Stimulated activated CD8-positive, alpha-beta memory T cell treated with anti-CD3 and anti-CD28 coated beads, Interleukin-12 subunit alpha, Interleukin-12 subunit beta, amount 100 ng/mL, for 1 hour (primary cell): ENCODE measurements at places on chromosomes 2 and 18.
A peak's percentile ranks its signal among the peaks of the same experiment; 100 is the strongest.

- DNase-seq = no peak
Observed at GRCh38 chr2:95291222-95291621, 5.9 kb upstream of the KCNIP3 start.

DNA sequence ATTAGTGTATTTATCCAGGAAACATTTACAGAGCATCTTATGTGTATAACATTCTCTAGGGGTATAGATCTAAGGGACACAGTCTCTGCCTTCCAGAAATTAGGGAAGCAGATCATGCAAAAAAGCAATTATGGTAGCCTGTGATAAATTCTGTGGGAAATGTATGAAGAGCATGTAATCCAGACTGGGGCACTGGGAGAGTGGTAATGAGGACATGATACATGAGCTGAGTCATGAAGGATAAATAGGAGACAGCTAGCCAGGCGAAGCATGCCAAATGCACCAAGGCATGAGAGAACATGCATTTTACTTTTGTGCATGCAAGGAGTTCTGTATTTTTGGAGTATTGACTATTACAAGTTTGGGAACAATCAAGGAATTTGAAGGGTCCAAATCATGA is 8.9 kb upstream of the RPRM start:
- DNase-seq = no peak

DNA sequence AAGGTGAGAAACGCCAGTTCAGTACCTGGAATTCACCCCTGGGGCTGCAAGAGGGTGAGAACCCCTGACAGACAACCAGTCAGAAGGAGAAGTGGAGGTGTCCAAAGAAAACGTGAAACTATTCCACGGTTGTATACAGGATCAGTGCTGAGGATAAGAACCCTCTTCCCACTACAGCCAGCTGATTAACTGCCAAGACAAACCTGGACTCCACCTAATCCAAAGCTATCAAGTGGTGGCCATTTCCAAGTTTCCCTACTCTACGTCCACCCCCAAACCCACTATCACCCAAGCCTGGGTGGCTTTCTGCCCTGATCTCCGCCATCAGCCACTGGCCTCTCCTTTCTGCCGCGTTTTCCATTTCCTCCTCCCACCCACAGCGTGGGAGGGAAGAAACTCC is 312.3 kb upstream of the ID2 start:
- DNase-seq = no peak

DNA sequence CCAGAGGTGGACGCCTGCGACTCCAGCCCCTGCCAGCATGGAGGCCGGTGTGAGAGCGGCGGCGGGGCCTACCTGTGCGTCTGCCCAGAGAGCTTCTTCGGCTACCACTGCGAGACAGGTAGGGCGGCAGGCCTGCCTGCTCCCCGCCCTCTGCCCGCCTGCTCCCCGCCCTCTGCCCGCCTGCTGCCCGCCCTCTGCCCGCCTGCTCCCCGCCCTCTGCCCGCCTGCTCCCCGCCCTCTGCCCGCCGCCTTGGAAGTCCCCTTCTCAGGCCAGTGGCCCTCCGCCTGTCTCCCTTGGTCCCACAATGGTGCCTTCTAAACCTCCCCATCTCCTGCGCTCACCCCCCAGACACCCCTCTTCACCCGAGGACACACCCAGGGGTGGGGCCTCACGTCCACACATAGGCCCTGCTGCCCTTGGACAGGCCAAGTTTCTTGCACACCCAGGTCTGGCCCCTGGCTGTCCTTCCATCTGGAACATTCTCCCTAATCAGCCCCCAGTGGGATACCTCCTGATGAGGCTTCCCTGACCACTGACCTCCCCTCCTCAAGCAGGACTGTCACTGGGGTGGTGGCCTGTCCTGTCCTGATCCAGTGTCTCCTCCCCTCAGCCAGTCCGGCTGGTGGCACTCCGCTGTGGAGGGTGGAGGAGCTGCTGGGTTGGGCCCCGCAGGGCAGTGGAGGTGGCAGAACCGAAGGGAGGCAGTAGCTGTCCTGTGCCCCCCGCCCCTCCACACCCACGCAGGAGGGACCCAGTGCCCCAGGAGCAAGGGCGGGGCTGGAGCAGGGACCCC is 37.9 kb downstream of the MTERF4 start:
- DNase-seq = peak; percentile 9

- DNase-seq = no peak
Observed at GRCh38 chr18:3179430-3180089, 40.2 kb downstream of the MYOM1 start.

- DNase-seq = no peak
Observed at GRCh38 chr18:13809043-13809430, 14.9 kb upstream of the MC5R start.

- DNase-seq = peak; percentile 19
Observed at GRCh38 chr2:231926180-231926741, at the start of gene NPPC. TSS of gene NPPC (minus strand) at chr2:231926396. CDS start at chr2:231926249, 147 bp downstream.

DNA sequence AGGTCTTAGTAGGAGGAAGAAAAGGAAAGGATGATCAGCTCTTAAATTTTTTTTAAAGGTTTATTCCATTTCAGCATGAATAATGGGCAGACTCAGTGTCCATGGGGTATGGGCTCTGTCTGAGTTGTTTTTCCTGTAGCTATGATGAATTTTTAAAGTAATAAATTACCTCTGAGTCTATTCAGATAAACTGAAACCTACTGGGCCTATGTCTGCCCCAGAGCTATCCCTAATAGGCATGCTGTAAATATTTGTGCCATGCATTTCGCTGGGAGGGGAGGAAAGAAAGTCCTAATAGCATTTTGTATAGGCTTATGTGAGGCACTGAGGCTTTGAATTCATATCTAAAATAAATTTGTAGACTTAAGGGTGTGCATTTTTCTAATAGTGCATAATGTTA is 210.4 kb upstream of the BOD1L2 start:
- DNase-seq = no peak

- no peak for DNase-seq
Observed at GRCh38 chr2:172783165-172783898, 47.7 kb downstream of the RAPGEF4 start.

DNA sequence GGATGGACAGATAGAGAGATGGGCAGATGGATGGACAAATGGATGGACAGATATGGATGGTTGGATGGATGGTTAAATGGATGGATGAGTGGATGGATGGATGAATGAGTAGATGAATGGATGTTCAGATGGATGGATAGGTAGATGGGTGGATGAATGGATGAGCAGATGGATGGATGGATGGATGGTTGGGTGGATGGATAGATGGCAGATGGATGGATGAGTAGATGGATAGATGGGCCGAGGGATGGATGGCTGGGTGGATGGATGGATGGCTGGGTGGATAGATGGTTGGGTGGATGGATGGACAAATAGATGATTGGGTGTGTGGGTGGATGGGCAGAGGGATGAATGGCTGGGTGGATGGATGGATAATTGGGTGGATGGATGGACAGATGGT is 98.9 kb upstream of the OTOS start:
- DNase-seq = no peak

GRCh38 chr18:53747663-53748160 is 476.8 kb downstream of the MBD2 start:
- no peak for DNase-seq
